GM12878 (cell line): ENCODE measurements at places on chromosomes 11 and 22. TPM values are rescaled to one million over a fixed set of nuclear protein-coding genes. Genes with fewer than 3 reads are reported as not detected.

The IGLL1 gene
- not detected in 2 replicates for total RNA-seq

The KCTD14 gene
- 0.38 and 0.43 TPM in 2 replicates for total RNA-seq

The LRRC32 gene
- 20.8 and 21.2 TPM in 2 replicates for total RNA-seq

The ZNF215 gene
- 1.9 and 2.4 TPM in 2 replicates for total RNA-seq

The NAALAD2 gene
- total RNA-seq, result not detected in 2 replicates

The LARGE1 gene
- total RNA-seq, result 41.4 and 45.1 TPM in 2 replicates

The GLYAT gene
- 0.18 TPM in 1 of 2 replicates, not detected in the other for total RNA-seq

The SLC17A6 gene
- not detected in 2 replicates for total RNA-seq

The PAX6 gene
- total RNA-seq, result 0.26 and 0.53 TPM in 2 replicates

The NOX4 gene
- total RNA-seq, result not detected in 2 replicates

The SYT13 gene
- total RNA-seq, result not detected in 2 replicates
